ENCODE measurements at places on chromosomes 3 and 15. TPM values are rescaled to one million over a fixed set of nuclear protein-coding genes. Genes with fewer than 3 reads are reported as not detected.

Gene CHRD
- 4.1 TPM for total RNA-seq

Gene WNT5A
- total RNA-seq = 15.6 TPM

Gene CACNA2D2
- total RNA-seq = 3.1 TPM

Gene GPR62
- 1.8 TPM for total RNA-seq

DNA sequence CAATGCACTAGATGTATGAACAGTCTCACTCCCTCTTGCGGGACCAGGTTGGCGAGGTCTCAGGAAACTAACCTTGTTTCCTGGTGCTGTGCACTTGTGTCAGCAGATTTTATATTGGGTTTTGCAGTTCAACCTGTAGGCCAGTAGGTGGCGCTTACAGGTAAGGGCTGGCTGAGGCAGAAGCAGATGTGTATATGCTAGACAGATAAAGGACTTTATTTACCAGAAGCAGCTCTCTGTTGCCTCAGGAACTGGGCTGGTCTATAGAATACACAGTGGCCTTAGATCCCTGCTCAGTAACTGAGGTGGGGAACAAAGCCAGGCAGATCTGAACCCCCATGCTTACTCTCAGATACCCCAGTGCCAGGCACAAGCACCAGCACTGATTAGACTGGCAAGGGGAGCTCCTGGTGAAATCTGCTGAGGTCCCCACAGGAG lies 296.8 kb downstream of the DOCK3 start:
- H3K36me3 ChIP-seq = no peaks in the 10 kb centered on the region
- H3K27me3 ChIP-seq = no peaks in the 10 kb centered on the region
- DNase-seq = peak; percentile 43
- H3K27ac ChIP-seq = no peak overlapping the region

DNA sequence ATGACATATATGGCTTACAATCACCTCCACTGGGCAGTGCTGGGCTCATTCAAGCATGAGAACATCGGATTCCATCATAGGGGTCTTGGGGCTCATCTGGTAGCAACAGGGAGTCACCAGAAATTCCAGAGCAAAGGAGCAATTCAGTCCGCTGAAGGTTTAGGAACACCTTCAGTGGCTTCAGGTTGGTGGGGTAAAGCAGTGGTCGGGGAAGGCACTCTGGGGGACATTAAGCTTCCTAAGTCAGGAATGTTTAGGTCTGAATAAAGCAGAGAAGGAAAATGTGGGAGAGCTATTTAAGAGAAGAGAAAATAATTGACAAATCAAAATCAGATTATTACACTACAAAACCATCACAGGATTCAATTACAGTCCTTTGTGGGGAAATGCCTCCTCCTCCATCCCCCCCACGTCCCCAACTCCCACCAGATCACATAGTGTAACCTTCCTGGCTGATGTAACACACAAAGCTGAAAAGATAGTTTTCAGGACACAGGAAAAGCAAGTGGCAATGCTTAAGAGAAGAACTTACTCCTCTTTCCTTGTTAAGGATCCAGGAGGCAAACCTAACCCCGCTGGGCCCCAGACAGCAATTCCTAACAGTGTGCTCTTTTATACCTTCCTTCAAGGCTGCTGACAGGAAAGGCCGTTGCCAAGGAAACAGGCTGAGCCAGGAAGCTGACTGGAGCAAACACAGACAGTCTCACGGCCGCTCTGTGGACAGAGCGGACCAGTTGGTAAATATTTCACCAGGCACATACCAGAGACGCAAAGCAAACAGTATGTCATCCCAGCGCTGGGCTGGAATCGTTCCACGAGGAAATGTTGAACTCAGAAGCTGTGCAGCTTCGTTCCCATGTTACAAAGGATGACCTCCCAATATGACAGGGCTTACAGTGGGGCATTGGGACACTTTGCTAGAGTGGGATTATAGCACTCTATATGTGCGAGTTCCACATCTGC lies 57.5 kb upstream of the LMCD1 start:
- no peaks in the 10 kb centered on the region for H3K36me3 ChIP-seq
- peak; percentile 57 for DNase-seq
- peak overlapping the region; percentile 44 for H3K27ac ChIP-seq
- H3K4me1 ChIP-seq = no peaks in the 10 kb centered on the region

DNA sequence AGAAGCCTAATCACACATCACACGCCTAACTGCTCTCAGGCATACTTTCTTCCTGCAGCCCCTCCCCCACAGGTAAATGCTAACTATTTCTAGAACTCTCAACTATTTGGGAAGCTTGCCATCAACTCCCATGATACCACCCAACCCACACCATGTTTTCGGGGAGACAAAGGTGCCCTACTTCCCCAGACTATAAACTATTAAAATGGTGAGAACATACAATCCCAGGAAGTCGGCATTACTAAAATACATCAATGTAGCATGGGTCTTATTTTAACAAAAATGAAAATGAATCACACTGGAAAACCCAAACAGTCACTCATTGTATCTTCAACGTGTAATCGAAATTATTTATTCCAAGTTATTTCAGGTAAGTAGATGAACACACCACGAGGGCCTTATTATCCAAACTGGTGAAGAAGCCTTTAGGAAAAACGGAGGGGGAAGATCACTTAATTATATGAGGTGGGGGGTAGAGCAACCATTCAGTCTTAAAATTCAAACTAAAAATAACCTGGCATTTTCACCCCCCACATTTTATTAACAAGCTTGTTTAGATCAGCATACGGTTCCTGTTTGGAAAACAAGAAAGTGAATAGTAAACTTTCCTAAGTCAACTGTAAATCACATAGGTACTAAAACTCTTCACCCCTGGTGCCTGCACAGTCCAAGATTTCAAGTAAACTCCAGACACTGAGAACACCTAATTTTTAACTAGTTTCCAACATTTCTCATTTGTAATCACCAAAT lies 1.9 kb downstream of the TBL1XR1 start:
- H3K4me1 ChIP-seq = peaks cover 35% of the 10 kb centered on the region
- peak overlapping the region; percentile 98 for H3K27ac ChIP-seq
- H3K4me3 ChIP-seq = peak overlapping the region; percentile 70
- no peaks in the 10 kb centered on the region for H3K27me3 ChIP-seq

- no peaks in the 10 kb centered on the region for H3K4me1 ChIP-seq
- no peaks in the 10 kb centered on the region for H3K27me3 ChIP-seq
- H3K36me3 ChIP-seq = no peaks in the 10 kb centered on the region
- DNase-seq = no peak
- H3K4me3 ChIP-seq = no peak overlapping the region
- no peak overlapping the region for H3K27ac ChIP-seq
Observed at GRCh38 chr3:66544619-66545429, 44.0 kb upstream of the LRIG1 start.

DNA sequence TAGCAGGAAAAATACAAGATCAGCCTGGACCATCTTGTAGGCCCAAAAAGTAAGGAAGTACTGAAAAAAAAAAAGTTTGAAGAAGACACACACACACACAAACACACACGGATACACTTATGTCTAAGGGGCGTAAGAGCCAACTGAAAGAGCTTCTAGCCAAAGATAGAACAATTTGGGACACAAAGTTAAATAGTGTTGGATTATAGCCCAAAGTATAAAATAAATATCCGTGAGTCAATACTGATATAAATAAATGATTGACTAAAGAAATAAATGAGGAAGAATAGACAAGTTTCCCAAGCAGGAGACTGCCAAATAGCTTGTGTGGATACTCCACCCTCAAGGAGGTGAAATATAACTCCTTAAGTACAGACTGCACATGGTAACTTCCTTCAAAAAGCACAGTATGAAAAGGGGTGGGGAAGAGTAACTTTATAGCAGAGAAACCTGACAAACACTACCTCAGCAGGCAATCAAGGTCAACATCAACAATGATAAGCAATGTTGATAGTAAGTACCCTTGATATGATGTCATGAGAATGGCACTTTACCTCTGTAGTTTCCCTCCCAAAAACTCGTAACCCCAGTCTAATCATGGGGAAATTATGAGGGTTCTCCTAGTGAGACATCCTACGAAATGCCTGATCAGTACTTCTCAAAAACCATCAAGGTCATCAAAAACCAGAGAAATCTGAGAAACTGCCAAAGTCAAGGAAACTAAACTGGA lies 187.3 kb upstream of the ATP11B start:
- H3K36me3 ChIP-seq = no peaks in the 10 kb centered on the region
- no peaks in the 10 kb centered on the region for H3K27me3 ChIP-seq
- H3K4me3 ChIP-seq = no peak overlapping the region
- no peak overlapping the region for H3K27ac ChIP-seq
- no peak for DNase-seq

DNA sequence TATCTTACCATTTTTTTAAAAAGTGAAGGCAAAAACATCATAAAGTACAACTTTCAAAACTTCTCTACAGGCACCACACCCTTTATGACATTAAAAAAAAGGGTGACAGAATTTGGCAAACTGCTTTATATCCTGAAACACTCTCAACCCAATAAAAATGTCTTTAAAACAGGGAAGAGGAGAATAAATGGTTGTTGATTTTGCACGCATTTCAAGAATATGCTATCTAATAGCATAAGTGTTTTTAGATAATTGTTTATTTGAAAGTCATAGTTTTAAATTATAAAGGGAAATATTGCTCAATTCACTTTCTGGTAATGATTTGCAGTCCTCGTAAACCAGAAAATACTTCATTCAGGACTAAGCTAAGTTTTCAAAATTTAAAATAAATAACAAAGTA lies 1.7 kb upstream of the PCOLCE2 start:
- H3K27me3 ChIP-seq = no peaks in the 10 kb centered on the region
- no peak for DNase-seq
- H3K36me3 ChIP-seq = no peaks in the 10 kb centered on the region
- no peak overlapping the region for H3K27ac ChIP-seq
- peaks cover 4% of the 10 kb centered on the region for H3K4me1 ChIP-seq

DNA sequence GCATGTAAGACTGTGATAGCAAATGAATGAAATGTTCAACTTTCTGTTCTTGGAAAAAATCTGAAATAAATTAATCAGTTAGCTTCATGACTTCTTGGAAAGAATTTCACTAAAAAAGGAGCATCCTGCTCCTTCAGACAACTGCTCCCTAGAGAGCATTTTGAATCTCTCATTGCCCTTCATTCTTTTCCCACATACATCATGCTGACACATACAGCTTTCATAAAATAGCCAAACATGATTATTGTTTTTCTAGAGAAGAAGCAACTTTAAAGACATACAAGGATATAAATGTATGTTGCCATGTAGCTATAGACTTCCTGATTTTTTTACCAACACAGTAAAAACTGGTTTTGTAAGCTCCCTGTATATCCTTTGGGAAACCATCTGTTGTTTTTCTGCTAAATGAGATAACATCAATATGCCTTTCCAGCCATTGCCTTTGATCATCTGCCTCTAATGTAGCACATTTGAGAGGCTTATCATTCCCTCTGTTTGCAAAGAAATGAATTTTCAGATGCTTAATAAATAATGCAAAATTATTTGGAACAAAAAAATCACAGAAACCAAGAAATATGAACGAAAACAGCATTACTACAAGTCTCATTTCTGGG lies 248.2 kb upstream of the GPR149 start:
- no peaks in the 10 kb centered on the region for H3K27me3 ChIP-seq
- H3K27ac ChIP-seq = no peak overlapping the region
- no peaks in the 10 kb centered on the region for H3K4me1 ChIP-seq
- H3K4me3 ChIP-seq = no peak overlapping the region
- H3K36me3 ChIP-seq = no peaks in the 10 kb centered on the region
- DNase-seq = no peak

GRCh38 chr3:116444819-116445310 lies 422 bp downstream of the LSAMP start:
- H3K36me3 ChIP-seq = no peaks in the 10 kb centered on the region
- no peak overlapping the region for H3K4me3 ChIP-seq
- H3K4me1 ChIP-seq = no peaks in the 10 kb centered on the region
- H3K27me3 ChIP-seq = no peaks in the 10 kb centered on the region
- DNase-seq = no peak
- no peak overlapping the region for H3K27ac ChIP-seq

GRCh38 chr3:18258492-18258891 lies 166.6 kb downstream of the SATB1 start:
- H3K36me3 ChIP-seq = no peaks in the 10 kb centered on the region
- DNase-seq = no peak
- H3K27me3 ChIP-seq = no peaks in the 10 kb centered on the region
- no peak overlapping the region for H3K4me3 ChIP-seq
- no peak overlapping the region for H3K27ac ChIP-seq
- H3K4me1 ChIP-seq = no peaks in the 10 kb centered on the region

- H3K4me3 ChIP-seq = no peak overlapping the region
- peak overlapping the region; percentile 41 for H3K27ac ChIP-seq
- H3K4me1 ChIP-seq = peaks cover 41% of the 10 kb centered on the region
- no peaks in the 10 kb centered on the region for H3K36me3 ChIP-seq
- no peaks in the 10 kb centered on the region for H3K27me3 ChIP-seq
- no peak for DNase-seq
Observed at GRCh38 chr3:65945480-65945879, 93.2 kb downstream of the MAGI1 start.

DNA sequence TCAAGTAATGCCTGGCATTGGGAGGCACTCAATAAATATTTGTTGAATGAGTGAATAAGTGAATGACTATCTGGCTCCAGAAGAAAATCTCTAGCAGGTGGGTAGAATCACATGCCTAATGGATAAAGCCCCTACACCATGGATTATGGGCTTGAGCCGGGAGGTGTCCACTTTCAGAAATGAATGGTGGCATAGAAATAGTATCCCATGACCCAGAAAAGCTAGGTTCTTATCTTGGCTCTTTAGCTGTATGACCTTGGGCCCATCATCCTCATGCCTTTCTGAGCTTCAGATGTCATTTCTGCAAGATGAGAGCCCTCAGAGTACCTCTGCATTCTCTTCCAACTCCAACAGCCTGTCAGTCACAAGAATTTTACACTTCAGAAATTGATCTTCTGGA lies 37.3 kb upstream of the TNIK start:
- H3K4me3 ChIP-seq = no peak overlapping the region
- H3K4me1 ChIP-seq = no peaks in the 10 kb centered on the region
- no peak for DNase-seq
- no peaks in the 10 kb centered on the region for H3K36me3 ChIP-seq

DNA sequence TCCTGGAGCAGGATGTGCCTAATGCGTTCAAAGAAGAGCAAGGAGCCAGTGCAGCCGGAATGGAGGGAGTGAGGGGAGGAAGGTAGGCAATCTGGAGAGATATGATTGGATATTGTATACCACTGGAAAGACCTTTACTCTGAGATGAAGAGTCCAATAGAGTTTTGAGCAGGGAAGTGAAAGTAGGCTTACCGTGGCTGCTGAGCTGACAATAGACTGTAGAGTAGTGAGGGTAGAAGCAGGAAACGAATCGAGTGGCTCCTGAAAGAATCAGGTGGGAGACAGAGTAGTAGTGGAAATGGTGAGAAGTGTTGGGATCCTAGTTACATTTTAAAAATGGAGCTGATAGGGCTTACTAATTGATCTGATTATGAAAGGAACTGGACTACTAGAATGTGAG lies 51.8 kb upstream of the NUDT16 start:
- no peak overlapping the region for H3K4me3 ChIP-seq
- no peaks in the 10 kb centered on the region for H3K27me3 ChIP-seq
- H3K4me1 ChIP-seq = peaks cover 60% of the 10 kb centered on the region
- no peak overlapping the region for H3K27ac ChIP-seq
- DNase-seq = no peak
